ENCODE measurements at places on chromosomes 11 and 22.
A peak's percentile ranks its signal among the peaks of the same experiment; 100 is the strongest.

GRCh38 chr22:31170971-31171370 lies 11.0 kb downstream of the RNF185 start:
- DNase-seq = no peak

GRCh38 chr11:132346558-132347148 lies 976.2 kb downstream of the NTM start:
- peak; percentile 39 for DNase-seq

DNA sequence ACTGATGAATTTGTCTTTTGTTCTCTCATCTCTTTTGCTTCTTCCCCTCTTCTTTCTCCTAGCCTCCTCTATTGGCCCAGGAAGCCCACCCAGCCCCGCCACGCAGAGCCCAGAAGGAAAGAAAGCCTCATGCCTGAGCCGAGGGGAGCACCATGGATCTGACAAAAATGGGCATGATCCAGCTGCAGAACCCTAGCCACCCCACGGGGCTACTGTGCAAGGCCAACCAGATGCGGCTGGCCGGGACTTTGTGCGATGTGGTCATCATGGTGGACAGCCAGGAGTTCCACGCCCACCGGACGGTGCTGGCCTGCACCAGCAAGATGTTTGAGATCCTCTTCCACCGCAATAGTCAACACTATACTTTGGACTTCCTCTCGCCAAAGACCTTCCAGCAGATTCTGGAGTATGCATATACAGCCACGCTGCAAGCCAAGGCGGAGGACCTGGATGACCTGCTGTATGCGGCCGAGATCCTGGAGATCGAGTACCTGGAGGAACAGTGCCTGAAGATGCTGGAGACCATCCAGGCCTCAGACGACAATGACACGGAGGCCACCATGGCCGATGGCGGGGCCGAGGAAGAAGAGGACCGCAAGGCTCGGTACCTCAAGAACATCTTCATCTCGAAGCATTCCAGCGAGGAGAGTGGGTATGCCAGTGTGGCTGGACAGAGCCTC lies 3.8 kb downstream of the ZBTB16 start:
- DNase-seq = no peak

- no peak for DNase-seq
Measured at GRCh38 chr22:39722501-39722900, 151.9 kb downstream of the CACNA1I start.

GRCh38 chr22:49704345-49705215 lies 123.1 kb downstream of the BRD1 start:
- peak; percentile 29 for DNase-seq

DNA sequence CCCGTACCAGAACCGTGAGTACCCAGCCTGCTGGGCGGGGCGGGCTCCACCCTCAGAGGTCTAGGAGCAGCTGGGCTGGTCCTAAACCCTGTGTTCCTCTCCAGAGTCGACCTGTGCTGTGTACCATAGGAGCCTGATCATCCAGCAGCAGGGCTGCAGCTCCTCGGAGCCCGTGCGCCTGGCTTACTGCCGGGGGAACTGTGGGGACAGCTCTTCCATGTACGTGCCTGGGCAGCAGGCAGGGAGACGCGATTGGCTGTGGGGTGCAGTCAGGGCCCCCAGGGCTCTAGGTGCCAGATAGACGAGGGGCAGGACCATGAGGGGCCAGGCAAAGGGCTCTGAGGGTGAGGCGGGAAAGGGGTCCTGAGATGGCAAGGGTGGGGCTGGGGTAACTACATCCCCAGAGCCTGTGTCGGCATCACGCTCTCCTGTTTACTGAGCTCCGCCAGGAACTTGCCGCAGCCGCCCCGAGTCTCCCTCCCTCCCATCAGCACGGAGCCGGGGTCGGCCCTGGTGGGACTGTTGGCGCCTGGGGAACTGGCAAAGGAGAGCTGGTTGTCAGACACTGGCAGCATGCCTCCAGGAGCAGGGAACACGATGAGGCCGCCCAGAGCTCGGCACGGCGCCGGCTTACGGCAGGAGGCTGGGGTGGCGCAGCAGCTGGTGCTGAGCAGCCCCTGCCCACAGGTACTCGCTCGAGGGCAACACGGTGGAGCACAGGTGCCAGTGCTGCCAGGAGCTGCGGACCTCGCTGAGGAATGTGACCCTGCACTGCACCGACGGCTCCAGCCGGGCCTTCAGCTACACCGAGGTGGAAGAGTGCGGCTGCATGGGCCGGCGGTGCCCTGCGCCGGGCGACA lies 22.9 kb upstream of the MUC5B start:
- DNase-seq = peak; percentile 40

DNA sequence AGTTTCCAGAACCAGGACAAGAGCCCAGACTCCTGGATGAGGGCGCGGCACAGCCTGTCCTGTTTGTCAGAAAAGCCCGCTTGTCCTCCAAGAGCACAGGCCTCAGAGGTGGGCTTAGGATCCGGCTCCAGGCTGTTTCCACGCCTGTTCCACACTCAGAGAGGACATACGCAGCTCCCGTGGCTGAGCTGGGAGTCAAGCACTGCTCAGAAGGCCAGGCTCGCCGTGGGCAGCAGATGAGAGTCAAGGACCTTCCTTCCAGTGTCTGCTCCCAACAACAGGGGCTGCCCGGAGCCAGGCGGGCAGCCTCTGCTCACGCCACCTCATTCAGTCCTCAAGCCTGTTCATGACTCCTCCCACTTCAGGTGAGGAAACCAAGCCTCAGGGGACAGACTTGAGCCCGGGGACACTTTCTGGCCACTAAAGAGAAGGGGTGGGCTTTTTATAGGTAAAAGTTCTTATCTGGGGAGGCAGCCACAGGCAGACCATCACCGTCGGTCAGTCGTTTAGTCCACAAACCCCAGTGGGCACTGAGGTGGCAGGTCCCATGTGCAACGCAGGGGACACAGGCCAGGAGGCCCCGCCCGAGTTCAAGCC lies 3.8 kb downstream of the CYB5R3 start:
- DNase-seq = peak; percentile 34

DNA sequence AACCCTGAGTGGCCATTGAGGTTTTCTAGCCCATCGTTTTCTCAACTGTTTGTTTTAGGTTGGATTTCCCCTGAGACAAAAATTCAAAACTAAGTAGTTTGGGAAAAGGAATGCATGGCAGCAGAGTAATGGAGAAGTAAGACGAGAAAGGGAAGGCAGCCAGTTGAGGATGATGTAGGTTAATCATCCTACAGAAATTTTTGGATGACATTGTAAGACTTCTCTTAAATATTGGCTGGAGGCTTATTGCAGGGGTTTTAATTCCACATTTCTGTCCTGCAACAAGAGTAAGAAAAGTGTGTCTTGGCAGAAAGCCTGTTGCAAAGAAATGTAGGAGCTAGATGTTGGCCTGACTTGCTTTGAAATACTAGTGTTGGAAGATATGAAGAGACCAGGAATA lies 308.8 kb downstream of the LUZP2 start:
- DNase-seq = no peak

- DNase-seq = peak; percentile 84
Measured at GRCh38 chr11:134045799-134046635, 22.9 kb upstream of the JAM3 start.

GRCh38 chr22:25722626-25723025 lies 19.4 kb upstream of the MYO18B start:
- DNase-seq = no peak

DNA sequence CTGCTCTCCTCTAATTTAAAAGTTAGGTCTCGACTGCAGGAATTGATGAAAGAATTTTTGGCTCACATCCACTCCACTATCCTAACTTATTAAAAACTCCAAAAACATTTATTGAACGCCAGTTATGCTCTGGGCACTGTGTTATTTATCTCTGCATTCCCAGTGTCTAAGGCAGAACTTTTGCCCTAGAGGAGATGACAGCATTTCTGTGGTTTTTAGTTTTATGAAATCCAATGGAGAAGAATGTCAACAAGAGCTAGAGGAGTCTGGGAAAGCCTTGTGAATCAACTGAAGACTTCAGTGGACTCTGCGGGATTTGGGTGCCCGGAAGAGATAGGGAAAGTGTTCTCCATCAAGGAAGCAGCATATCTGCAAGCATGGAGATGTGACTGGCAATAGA lies 217.0 kb upstream of the PGR start:
- no peak for DNase-seq

- DNase-seq = peak; percentile 67
Measured at GRCh38 chr22:50697667-50698506, 25.3 kb downstream of the SHANK3 start.

- no peak for DNase-seq
Measured at GRCh38 chr11:91293119-91293518, 931.5 kb upstream of the FAT3 start.

DNA sequence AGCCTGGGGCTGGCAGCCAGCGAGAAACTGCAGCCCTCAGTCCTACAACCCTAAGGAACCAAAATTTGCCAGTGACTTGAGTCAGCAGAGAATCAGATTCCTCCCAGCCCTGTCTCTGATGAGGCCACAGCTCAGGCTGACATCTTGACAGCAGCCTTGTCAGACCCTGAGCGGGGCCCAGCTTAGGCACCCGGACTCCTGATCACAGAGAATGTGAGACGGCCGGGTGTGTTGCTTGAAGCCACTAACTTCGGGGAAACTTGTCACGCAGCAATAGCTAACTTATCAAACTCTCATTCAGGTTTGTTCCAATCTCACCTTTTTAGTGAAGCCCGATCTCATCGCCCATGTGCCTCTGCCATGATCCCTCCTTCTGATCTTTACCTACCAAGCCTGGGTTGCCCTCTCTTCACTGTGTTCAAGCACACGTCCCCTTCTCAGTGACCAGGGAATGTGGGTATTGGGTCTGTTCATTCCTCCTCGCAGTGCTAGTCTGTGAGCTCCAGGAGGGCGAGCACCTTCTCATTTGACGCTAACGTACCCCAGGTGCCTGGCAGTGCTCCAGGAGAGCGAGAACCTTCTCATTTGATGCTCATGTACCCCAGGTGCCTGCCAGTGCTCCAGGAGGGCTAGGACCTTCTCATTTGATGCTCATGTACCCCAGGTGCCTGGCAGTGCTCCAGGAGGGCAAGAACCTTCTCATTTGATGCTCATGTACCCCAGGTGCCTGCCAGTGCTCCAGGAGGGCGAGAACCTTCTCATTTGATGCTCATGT lies 280.7 kb downstream of the BRD1 start:
- no peak for DNase-seq

GRCh38 chr11:612201-612960 lies 3.4 kb downstream of the IRF7 start:
- peak; percentile 76 for DNase-seq

DNA sequence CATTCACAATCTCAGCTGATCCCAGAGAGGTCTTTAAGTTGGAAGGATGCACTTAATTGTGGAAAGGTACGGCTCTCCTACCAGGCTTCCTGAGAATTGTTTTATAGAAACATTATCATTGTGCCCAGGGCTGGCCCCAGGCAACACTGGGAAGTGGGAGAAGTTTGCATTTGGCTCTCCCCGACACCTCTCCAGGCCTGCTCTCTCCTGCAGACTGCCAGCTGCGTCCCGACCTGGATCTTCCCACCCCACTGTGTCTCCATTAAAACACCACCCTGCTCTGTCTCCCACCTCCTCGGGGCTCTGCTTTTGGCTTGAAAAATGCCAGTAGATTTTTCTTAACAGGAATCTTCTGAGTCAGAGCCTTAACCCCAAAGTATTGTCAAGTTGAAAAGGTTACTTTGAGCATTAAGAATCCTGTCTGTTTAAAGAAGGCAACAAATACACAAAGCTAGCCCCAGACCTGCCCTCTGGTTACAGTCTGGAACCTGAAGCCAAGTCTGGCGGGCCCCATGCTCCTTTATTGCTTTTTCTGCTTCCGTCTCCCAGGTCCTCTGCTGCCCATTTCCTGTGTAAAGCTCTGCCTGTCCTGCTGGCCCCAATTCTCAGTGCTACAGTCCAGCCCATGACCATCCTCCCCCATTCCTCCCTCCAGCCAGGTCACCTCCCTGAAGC lies 530.2 kb downstream of the SOX6 start:
- no peak for DNase-seq

GRCh38 chr11:67438158-67438902 lies 848 bp upstream of the PTPRCAP start:
- DNase-seq = no peak

DNA sequence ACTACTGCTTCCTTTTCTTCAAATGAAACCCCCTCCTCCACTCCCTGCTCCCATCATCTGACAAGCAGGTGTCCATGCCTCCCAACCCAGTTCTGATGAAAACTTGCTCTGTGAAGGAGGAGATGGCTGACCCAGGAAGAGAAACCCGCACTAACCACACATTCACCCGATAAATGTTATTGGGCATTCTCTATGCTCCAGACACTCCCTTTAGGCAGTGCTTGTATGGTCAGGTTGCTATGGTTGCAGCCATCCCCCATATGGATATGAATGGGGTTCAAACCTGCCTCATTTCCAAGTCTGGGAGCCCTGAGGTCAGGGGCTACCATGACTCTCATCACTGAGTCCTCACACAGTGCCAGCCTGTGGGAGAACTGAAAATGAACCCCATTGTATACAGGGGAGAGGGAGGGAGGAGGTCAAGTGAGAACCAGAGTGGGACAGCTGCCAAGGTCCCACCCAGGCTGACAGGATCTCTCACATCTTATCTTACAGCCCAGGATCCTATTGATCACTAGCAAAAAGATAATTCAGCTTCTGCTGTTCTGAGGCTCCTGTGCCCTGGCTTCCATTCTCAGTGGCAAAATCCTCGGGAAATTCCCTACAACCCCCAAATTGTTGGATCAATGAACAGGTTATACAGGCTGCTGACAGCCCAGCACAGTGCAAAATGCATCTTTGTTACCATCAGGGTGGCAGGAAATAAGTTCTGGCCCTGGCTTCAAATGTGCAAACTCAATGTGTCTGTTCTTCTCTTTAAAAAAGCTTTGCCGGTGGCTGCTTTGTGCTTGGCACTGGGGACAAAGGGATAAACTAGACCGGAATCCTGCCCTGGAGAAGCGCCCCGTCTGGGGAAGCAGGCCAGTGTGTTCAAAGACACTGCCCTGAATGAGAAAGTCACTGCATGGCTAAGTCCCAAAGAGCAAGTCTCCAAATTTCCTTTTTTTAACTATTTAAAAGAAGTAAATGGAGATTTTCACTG lies 22.7 kb upstream of the ACER3 start:
- DNase-seq = no peak

DNA sequence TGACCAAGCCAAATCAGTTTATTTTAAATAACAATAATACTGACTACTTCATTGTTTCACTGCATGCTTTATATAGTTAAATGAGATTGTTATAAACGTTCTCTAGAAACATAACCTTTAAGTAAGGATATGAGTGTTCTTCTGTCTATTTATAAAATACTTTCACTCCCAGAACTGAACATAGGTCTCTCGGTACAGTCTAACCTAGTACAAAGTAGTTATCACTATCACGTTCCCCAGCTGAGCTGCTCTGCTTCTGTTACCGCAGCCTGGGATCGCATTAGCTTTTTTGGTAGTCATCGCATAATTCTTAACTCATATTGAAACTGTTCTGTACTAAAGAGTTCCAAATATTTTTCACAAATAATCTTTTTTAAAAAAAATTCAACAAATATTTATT lies 143.6 kb downstream of the WNT11 start:
- no peak for DNase-seq

DNA sequence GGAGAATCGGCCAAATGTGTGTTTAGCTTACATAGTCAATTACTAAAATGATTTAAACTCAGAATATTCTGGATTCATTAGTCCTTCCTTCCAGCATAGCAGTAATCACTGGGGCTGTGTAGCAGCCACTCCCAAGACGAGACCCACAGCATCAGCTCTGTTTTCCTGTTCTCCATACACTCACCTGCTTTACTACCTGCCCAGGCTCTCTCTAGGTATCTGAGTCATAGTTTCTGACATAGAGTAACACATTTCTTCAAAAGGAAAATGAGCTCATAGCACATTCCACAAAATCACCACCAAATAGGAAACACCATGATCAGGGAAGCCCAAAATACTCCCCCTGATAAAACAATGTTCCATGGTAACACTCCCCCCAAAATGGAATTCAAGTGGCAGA lies 22.9 kb downstream of the MORC2 start:
- DNase-seq = no peak
